ENCODE measurements at places on chromosomes 1 and 21. TPM values are rescaled to one million over a fixed set of nuclear protein-coding genes. Genes with fewer than 3 reads are reported as not detected.

The INSRR gene
- total RNA-seq = not detected

DNA sequence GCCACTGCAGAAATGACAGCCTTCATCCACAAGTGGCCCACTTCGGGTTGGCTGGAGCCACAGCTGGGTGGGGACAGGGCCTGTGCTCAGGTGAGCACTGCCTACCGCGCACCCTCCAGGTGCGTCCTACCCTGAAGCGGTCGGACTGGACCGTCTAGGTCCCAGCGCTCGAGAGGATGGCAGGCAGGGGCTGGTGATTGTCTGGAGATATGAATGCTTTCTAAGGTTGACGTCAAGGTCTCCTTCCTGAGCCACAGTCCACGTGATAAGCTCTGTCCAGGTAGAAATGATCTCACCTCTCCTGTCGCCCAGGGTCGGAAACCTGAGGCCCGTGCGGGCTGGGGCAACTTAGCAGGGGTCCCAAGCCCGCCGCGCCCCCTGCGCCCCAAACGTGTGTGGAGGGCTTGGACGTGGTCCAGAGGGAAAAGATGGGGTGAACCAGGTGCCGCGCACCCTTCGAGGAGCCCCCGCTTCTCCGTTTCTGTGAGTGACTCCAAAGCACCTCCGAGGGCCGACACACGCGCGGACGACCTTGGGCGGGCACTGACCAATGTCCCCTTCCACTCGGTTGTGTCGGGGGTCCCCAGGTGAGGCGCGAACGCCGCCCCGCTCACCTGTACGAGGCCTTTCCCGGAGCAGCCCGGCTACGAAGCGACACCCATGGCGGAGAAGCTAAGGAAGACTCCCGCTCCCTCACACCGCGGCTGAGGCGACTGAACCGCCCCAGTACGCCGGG, 853 bp upstream of the DOP1B start:
- peak; percentile 89 for DNase-seq

GRCh38 chr1:63203641-63204040, 118.7 kb upstream of the FOXD3 start:
- no peak for DNase-seq

GRCh38 chr1:26279456-26280332, at the start of gene SH3BGRL3:
Gene SH3BGRL3, plus strand, starts transcription at chr1:26280086. Its CDS starts 70 bp downstream, at chr1:26280156.
- peak; percentile 93 for DNase-seq

DNA sequence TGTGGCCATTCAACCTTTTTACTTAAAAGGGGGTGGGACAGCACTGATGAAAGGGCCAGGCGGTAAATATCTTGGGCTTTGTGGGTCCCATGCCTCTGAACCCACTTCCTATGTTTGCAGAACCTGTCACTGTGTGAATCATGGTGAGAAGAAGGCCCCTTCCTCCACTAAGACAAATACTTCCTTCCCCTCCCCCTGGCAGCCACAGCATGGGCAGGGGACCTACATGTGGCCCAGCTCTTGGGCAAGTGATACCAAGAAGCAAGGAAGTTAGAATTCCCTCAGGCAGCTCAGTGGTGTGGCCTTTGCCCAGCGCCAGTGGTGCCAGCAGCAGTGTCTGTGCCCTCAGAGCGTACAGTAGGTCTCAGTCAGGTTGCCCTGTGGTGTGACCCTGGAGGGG, 168.6 kb downstream of the TRIM33 start:
- peak; percentile 19 for DNase-seq
